Activated CD8-positive, alpha-beta memory T cell treated with anti-CD3 and anti-CD28 coated beads for 1 hour (primary cell): ENCODE measurements at places on chromosomes 12 and 14.

GRCh38 chr14:81113176-81113575, 107.6 kb downstream of the GTF2A1 start:
- no peak for DNase-seq

- no peak for DNase-seq
These were observed 882.4 kb downstream of the DIO2 start for GRCh38 chr14:79328863-79329262.

- no peak for DNase-seq
These were observed 47.3 kb upstream of the ESRRB start for GRCh38 chr14:76328457-76329137.

- DNase-seq: no peak
These were observed 5.7 kb upstream of the VTI1B start for GRCh38 chr14:67680121-67680602.

DNA sequence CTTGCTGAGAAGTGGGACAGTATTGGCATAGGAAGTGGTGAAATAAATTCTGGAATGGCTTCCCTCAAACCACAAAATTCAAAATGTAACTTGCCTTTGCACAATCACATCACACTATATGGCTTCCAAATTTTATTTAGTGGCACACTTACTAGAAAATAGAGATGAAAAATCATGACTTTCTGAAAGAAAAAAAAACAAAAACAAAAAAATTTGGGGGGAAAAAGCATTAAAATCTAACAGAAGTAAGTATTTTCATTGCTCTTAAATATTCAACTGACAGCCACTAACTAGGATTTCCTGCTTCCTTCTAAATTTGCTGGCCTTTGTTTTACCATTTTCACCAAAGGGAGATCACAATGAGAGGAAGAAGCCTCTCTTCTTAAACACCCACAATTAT, 23.0 kb downstream of the ATF7 start:
- no peak for DNase-seq

DNA sequence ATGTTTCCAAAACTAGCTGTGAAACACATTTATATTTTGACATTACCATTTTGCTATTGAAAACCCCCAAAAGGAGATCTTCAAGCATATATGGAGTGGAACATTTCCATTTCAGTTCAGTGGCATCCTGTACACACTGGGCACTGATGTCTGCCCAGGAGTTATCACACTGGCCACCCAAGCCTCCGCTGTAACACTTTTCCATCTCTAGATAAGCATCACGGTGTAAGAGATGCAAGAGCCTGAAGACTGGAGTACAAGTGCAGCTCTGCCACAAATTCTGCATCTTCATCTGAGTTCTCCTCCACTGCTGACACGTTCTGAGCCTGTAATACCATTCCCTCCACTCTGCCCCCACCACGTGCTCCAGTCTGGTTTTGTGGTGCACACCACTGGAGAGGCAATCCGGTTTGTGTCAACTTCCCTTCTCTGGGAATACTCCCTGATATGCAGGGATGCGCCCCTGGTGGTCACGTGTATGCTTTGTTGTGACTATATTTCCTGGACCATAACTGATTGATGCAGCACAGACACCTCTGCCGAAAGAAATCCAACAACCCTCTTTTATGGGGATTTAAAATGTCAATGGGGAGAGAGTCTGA, 12.7 kb downstream of the SPTLC2 start:
- DNase-seq: no peak

DNA sequence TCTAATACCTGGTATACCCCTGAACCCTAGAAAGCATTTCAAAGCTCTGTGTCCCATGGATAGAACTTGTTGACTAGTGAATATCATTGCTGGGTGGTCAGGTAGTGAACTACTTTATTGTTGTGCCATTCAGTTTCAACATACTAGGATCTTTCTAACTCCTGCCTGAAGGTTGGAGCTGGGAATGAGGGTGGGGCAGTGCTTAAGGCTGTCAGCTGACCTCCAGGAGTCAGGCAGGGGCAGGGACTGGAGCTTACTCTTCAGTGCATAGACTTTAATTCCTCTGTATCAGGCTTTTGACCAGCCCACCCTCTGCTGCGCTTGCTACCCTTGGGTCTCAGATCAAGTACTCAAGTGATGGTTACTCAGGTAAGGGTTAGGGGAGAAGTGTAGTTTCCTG, 102.6 kb upstream of the RFX4 start:
- DNase-seq: no peak
